Stimulated activated CD8-positive, alpha-beta memory T cell treated with anti-CD3 and anti-CD28 coated beads, Interleukin-4, amount 100 ng/mL, for 1 hour (primary cell): ENCODE measurements at places on chromosomes 12 and 14.

DNA sequence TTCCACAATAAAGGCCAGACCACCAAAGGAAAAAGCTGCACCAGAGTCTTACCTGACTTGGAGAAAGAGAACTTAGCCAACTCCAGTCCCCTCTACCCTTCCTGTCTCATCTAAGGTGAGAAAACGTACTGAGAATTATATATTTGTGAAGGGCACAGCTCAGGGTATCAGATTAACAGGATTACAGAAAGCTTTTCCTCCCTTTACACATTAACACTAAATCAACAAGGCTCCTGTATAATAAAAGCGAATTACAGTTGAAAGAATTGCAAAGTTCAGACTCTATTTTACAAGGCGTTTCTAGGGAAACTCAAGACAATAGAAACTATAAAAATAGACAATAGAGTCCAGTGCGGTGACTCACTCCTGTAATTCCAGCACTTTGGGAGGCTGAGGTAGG, 82.7 kb upstream of the RPL10L start:
- DNase-seq, result no peak

- DNase-seq, result no peak
Observed at GRCh38 chr12:23108957-23109356, 484.0 kb downstream of the ETNK1 start.

DNA sequence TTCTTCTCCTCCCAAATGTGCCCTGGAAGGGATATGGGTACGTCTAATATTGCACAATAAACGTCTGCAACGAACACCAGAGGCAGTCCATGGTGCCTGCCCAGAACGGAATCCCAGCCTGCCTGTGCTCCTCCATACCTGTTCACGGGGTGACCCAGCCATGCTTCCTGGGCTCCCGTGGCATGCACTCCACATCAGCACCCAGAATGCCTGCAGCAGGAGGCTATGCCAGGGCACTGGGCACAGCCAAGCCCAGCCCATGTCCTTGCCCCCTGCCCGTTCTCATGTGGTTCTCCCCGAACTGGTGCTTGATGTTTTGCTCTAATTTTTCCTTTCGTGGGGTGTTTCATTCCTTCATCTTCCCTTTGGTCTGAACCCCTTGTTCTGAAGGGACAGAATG, 404.3 kb downstream of the BCL11B start:
- DNase-seq, result no peak

GRCh38 chr14:90643982-90644670, 172.1 kb downstream of the TTC7B start:
- no peak for DNase-seq

DNA sequence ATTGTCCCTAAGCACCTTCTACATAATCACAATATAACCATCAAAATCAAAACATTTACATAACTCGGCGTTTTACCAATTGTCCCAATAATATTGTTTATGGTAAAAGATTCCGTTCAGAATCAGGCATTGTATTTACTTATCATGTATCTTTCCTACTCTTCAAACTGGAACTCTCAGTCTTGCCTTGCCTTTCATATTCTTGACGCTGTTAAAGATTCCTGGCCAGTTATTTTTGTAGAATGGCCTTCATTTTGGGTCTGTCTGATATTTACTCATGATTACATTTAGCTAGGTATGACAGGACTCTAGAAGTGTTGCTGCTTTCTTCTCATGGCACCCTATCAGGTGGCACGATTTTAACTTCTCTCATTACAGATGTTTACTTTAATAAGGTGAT, 850 bp upstream of the HEATR5A start:
- DNase-seq, result no peak

- DNase-seq, result no peak
Observed at GRCh38 chr12:114430306-114430705, 24.4 kb upstream of the TBX5 start.

- no peak for DNase-seq
Observed at GRCh38 chr12:16228067-16228466, 49.4 kb downstream of the SLC15A5 start.

GRCh38 chr12:91496337-91496736, 313.7 kb upstream of the DCN start:
- DNase-seq, result no peak

DNA sequence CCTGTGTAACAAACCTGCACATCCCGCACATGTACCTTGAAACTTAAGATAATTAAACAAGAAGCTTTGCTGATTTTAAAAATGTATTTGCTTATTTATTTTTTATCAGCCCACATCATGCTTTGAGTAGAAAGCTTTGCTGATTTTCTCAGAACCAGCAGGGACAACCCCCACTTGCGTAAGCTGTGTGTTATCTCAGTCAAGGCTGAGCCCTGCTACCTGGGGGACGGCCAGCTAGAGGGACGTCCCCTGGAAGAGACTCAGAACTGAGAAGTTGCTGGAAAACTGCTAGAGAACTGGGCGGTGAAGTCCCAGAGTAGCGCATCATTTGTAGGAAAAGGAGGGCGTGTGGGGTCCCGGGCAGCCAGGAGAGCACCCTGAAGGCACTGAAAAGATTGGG, 4.1 kb upstream of the PLEK2 start:
- DNase-seq, result no peak

- no peak for DNase-seq
Observed at GRCh38 chr12:52198454-52199215, 6.8 kb upstream of the KRT80 start.

- no peak for DNase-seq
Observed at GRCh38 chr14:28494196-28494595, 272.4 kb upstream of the FOXG1 start.

DNA sequence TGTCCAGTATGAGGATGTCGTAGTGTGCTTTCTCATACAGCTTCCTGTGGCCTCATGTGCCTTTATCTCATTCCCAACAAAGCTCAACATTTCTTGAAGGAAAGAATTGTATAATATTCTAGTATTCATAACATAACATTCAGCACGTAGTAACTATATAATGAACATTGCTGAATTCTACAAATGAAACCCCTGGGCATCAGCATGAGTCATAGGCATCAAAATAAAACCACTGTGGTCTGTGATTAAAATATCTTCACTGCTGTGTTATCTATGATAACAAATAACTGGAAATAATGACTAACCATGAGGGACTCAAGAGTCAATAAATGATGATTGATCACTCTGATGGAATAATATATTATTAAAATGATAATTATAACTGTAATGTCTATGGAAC, 255.2 kb downstream of the EMP1 start:
- DNase-seq, result no peak

- no peak for DNase-seq
Observed at GRCh38 chr12:107379852-107380567, 286.7 kb upstream of the CRY1 start.

GRCh38 chr14:83712418-83713129, 1817.4 kb upstream of the FLRT2 start:
- DNase-seq, result no peak
